ENCODE measurements at places on chromosomes 7 and 10. TPM values are rescaled to one million over a fixed set of nuclear protein-coding genes. Genes with fewer than 3 reads are reported as not detected.

DNA sequence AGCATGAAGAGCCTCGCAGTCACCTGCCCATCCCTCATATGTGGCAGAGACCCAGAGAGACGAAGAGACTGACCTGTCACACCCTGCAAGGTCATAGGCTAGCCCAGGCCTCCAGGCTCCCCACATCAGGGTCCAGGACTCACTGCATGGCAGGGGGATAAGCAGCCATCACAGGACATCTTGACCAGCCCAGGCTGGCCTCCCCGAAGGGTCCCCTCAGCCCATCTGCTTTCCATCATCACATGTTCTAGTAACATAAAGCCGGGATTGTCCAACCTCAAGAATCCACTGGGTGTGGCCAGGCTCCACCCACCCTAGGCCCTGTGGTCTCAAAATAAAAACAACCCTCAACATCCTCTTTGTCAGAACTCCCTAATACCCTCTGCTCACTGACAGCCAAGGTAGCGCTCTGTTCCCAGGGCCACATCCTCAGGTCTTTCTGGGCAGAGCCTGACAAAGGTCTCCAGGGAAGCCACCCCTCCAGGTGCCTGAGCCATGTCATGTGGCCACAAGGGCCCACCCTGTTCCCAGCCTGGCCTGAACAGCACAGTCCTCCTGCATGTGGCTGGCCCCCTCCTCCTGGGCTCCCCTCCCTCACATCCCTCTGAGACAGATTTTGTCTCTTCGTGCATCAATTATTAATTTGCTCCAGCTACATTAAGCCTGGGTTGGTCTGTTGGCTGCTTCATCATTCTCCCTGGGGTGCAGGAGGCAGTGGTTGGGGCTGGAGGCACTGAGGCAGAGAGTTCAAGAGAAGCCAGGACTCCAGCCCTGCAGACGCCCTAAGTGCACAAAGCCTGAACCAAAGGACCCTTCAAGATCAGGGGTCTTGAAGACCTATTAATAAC lies 131.8 kb upstream of the UNC5B start:
- DNase-seq = no peak

GRCh38 chr10:110141871-110142635 lies 65.4 kb upstream of the MXI1 start:
- no peak for DNase-seq

DNA sequence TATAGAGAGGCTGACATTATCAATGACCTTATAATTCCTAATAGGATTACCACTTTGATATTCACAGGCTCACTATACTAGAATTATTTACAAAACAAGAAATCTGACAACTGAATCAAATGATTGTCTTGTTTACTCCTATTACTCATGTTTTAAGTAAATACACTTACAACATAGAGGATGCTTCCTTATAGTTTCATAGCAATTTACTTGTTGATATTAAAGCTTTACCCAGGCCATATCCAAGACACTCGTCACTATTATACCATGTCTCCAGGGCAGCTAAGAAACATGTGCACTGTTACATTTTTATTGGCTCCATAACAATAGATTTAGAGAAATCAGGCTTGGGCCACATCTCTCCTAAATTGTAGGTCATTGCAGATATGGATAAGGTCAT lies 276.9 kb downstream of the HGF start:
- no peak for DNase-seq

- no peak for DNase-seq
These were observed 73.0 kb upstream of the LRRTM3 start for GRCh38 chr10:66852811-66853210.

DNA sequence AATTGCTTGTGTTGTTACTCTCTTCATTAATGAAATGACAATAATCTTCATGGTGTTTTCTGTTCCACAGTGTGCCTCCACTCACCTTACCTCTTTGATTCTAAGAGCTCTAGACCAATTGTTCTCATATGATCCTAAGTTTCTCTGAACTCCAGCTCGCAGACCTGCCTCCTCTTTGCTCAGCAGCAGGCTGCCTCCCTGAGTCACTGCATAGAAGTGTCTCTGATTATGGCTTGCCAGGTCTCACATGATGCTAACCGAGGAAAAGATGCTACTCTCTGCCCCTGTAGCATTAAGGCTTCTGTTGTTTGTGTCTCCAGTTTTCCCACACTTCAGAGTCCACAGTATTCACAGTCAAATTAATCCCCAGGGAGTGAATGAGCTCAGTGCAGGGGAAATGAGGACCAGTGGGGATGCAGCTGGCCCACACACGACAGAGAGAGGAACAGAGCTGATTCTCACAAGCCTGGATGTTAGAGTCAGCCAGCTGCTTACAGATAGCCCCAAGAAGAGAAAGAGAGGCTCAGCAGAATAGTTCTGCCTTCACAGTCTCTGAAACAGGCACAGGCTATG lies 145.9 kb upstream of the EGR2 start:
- DNase-seq = no peak

DNA sequence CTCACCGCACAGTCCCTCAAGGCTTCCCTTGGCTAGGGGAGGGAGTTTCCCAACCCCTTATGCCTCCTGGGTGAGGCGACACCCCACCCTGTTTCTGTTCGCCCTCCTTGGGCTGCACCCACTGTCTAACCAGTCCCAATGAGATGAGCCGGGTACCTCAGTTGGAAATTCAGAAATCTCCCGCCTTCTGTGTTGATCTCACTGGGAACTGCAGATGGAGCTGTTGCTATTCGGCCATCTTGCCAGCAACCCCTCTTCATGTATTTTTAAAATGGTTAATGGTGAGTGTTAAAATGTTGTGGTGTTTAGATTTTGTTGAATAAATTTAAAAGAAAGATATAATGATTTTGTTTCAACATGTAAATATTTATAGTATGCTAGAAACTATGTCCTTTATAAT lies 22.0 kb downstream of the UMAD1 start:
- DNase-seq = peak; percentile 33

DNA sequence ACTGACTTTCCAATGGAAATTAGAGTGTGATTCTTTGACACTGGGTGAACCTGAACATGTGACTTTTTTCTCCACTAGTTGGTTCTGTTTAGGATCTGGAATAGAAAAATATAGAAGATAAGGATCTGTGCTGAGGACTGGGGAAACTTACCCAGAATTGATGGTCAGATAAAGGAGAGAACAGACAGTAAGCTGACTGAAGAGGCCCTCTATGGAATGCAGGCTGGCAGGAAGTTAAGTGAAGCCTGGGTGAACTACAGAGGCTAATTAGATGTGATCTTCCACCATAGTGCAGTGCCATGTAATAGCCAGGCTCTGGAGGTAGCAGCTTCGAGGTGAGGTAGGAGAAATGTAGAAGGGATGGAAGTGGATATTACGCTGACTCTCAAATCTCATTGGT lies 455.3 kb downstream of the PLXDC2 start:
- DNase-seq = no peak

DNA sequence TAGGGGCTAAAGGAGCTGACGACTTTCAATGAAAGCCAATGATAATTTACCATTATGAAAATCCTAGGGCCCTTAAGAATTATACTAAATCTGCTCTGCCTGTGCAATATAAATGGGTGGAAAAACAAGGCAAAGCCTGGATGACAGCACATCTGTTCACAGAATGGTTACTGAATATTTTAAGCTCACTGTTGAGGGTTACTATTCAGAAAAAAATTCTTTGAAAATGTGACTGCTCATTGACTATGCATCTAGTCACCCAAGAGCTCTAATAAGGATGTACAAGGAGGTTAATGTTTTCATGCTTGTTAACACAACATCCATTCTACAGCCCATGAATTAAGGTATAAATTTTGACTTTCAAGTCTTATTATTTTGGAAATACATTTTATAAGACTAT lies 8.9 kb downstream of the DKK1 start:
- DNase-seq = no peak

Gene NUTM2A
- total RNA-seq = 2.6 TPM

Gene ACBD7
- 0.33 TPM for total RNA-seq

Gene CFAP58
- total RNA-seq = 0.28 TPM

Gene ERVW-1
- not detected for total RNA-seq
